Activated T-helper 2 cell treated with anti-CD3 and anti-CD28 coated beads, Interferon-gamma antibody, Interleukin-2, Interleukin-4, amounts not matched to agents 10 μg/mL and 5 μg/mL and 100 μg/mL, durations not matched to agents 14 hours and 24 hours and 36 hours (primary cell): ENCODE measurements at places on chromosomes 5 and 9. TPM values are rescaled to one million over a fixed set of nuclear protein-coding genes. Genes with fewer than 3 reads are reported as not detected.

GRCh38 chr5:136076881-136077445 is 48.2 kb downstream of the TGFBI start:
- no peak for DNase-seq

DNA sequence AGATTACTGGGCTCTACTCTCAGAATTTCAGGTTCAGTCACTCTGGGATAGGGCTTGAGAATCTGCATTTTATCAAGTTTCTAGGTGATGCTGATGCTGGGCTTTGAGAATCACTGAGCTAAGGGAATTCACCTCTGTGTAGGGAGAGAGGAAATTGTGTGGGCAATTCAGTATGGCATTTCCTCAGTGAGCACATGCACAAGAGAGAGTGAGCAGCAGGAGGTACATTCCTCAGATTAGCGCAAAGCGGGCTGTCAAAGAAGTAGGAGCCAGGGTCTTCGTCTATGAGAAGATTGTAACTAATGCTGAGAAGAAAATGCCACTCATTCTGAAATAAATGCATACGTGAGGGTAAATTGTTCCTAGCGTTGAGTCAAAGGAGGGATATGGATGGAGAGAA is 175.9 kb downstream of the KIF4B start:
- DNase-seq = no peak

- peak; percentile 54 for DNase-seq
Measured at GRCh38 chr5:132456296-132456986, 34.1 kb downstream of the IRF1 start.

DNA sequence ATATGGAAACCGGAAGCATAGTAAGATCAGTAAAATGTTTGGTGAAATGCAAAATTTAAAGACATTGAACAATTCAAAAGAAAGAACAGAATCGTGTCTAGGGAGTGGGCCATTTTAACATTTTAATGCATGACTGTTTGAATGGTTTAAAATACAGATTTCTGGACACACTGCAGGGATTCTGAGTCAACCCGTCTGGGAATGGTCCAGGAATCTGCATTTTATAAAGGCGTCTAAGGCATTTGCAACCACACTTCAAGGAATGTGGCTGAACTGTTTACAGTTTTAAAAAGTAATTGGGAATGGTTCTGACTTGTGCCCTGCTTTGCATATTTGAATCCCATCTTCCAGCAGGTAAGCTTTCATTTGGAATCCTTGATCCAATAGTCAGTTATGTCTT is 811.7 kb upstream of the WWC1 start:
- no peak for DNase-seq

DNA sequence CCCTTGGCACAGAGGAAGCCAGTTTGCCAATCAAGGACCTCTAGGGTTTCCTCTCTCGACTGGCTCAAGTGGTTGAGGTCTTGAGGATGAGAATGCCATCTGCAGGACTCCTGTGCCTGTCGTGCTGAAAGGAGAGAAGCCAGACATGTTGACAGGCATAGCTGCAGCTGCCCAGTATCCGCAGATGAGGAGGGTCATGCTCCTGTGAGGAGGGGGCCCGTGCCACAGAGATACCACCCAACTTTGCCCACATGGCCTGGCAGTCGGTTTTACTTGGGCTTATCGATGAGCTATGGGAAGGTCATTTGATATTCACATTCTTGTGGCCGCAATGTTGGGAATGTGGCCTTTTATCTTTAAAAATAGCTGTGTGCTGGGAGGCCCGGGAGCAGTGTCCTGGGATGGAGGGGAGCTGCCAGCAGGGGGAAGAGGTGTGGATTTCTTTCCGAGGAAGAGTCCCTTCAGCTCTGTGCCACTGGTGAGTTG is 17.4 kb downstream of the FRMPD1 start:
- DNase-seq = no peak

DNA sequence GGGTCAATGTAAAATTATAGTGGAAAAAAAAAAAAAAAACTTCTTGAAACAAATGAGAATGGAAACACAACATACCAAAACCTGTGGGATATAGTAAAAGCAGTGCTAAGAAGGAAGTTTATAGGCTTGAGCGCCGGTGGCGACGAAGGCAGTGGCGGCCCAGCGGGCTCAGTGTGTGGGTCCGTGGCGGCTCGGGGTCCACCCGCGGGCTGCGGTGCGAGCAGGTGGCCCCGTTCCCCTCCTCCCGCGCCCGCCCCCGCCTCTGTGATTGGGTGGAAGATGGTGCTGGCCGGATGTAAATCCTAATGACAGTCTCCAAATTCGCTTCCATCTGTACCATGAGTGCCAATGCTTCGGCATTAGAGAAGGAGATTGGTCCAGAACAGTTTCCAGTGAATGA is 57.5 kb upstream of the TLX3 start:
- DNase-seq = no peak

GRCh38 chr9:112858625-112859147 is 32.0 kb downstream of the SLC46A2 start:
- no peak for DNase-seq

DNA sequence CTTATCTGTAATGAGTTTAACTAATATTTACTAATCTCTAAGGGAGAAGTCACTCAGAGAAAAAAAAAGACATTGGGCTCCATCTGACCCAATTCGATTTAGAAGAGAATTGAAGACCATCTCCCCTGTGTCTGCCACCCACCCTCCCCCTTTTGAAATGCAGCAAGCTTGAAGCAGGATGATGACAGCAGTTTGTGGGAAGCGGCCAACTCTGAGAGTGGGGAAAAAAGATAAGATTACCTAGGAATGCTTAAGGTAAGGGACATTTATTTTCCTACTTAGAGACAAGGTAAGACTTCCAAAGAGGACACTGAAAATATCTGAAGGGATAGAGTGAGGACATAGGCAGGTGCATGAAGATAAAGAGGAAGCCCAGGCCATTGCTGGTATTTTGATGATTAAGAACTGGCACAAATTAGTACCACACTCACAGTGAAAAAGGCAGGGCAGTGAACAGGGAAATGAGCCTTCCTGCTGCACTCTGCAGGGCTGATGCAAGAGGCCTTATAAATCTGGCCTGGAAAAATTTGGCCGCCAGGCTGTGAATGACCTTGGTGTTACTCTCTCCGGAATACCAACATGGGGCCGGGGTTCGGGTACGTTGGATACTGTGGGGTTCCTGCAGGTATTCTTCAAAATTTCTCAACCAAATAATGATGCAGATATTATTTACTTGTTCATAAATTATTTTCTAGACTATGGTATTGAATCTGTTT is 42.3 kb downstream of the HTR1A start:
- DNase-seq = no peak

DNA sequence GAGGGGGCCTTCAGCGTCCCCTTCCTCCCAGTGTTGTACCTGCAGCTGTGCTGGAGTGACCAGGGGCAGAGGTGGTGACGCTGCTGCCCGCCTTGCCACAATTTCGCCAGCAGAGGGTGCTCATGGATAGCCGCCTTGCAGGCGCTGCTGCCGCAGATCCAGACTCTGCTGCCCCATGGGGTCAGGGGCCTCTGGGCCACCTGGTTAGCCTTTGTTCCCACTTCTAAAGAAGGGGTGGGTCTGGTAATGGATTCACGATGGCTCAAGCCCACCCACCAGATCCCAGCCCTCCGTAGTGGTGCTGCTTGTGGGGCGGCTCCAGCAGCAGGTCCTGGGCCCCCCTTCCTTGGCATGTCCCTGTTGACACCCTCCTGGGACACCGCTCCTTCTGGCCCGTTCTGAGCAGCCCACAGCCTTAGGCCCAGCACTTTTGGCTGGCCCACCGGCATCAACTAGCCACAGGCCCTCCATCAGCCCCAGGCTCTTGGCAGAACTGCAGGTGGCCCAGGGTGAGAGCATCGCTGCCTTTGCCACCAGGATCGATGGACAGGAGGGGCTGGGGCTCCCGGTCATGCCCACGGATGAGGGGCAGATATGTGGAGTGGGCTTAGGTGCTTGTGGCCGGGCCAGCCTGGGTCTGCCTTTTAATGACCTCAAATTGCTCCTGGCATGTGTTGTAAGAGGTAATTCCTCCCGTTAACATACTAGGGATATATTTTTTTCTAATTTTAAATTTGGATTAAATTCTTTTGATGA is 57.2 kb downstream of the COL5A1 start:
- DNase-seq = peak; percentile 47

Gene CARTPT
- total RNA-seq = not detected in 2 replicates

Gene CD14
- total RNA-seq = 0.39 TPM in 2 replicates

Gene PSAT1
- 66.5 and 67.6 TPM in 2 replicates for total RNA-seq

Gene ZFR
- total RNA-seq = 68.6 and 69.2 TPM in 2 replicates
